ENCODE measurements at places on chromosomes 1 and 21.

- DNase-seq = no peak
Measured at GRCh38 chr1:150397392-150398032, 33.6 kb downstream of the RPRD2 start.

DNA sequence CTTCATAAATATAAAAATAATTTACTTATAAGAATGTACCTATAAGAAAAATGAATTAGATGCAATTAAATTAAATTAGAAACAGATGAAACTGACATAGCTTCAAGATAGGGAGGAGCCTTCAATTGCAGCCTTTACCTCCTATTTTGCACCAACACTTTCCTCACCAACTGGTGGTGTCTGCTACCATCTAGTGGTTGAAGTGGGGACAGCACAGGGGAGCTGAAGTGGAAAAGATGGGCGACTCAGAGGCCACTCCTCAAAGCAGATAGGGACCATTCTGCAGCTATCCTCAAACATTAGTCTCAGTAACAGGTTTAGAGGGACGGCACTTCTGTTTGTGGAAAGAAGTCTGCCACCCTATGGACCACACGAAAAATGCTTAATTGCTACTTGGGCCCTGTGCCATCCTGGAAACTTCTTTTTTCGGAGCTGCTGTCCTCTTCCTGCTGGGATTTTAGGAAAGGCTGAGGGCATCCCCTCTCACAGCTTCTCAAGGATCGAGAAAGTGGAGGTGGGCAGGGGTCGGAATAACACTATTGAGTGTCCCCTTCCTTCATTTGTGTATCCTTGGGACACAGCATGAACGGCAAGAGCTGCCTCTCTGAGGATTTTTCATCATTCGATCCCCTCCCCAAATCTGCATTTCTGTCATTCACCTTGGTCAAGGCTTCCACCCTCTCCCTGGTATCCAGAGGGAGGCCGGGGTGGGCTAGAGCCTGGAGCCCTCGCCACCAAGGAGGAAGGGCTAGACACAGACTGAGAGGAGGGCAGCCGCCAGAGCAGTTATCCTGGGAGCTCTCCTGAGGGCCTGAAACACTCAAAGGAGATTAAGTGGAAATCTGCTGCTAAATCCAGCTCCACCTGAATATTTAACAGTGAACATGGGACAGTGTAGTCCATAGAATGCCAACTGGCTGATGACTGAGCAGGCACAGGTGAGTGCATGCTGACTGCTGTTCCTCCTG is 9.6 kb downstream of the PROK1 start:
- peak; percentile 80 for DNase-seq

GRCh38 chr21:29423099-29423870 is 124.6 kb downstream of the BACH1 start:
- no peak for DNase-seq

DNA sequence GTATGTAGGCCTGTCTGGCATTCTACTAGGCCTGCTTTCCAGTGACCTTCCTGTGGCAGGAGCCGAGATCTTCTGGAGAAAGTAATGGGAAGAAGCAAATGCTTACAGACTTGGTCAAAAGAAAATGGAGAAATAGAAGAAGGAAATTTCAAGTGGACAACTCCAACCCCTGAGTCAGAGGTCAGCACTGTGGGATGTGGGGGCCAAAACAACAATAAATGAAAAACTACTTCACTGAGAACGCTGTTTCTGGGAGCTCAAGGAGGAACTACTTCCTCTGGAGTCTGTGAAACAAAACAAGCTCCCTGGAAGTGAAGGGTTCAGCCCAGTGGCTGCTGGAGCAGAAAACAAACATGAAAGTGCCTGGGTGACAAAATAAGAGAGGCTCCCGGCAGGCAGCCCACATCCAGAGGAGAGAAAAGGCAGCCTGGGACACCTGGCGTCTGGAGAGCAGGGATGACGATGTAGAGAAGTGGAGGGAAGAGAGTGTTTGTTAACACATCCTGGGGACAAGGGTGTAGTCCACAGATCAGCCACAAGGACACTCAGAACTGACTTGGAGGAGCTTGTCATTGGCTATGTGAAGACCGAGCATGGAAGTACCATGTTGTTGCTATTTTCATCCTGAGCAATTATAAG is 355.2 kb downstream of the SMYD3 start:
- DNase-seq = no peak

GRCh38 chr1:22428672-22429071 is 23.0 kb upstream of the ZBTB40 start:
- peak; percentile 43 for DNase-seq
